Motor neuron (in vitro differentiated cells): ENCODE measurements at places on chromosomes 13 and 19. TPM values are rescaled to one million over a fixed set of nuclear protein-coding genes. Genes with fewer than 3 reads are reported as not detected.

DNA sequence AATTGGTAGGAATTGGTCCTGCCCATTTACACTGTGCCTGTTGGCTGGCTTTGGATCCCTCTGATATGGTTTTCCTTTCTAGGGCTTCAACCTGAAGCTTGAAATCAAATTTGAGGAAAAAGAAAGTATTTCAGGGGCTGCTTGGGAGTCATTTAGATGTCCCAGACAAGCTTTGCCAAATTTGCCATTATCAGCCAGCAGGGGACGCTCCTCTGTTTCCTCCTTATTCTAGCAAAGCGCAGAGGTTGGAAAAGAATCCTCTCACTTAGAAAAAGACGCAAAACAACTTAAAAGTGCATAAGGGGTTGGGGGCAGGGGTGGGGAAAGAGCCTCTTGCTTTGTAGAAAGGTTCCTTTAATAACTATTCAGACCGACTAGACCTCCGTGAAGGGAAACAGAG, 1211.1 kb upstream of the PCDH20 start:
- no peak for ATAC-seq

GRCh38 chr13:107827840-107828549, 387.3 kb downstream of the LIG4 start:
- ATAC-seq: no peak

DNA sequence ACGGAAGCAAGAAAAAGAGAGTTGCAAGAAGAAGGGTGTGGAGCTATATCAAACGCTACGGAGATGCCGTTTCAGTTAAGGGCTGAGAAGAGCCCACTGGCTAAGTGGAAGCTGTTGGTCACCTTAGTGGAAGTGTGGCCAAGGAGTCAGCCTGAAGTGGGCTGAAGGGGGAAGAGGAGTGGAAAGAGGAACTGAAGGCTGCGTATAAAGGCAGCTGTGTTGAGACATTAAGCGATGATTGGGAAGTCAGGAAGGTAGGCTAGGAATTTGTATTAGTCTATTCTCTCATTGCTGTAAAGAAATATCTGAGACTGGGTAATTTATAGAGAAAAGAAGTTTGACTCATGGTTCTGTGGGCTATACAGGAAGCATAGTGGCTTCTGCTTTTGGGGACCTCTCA, 14.1 kb upstream of the FRY start:
- no peak for ATAC-seq

GRCh38 chr13:97600458-97601075, 166.6 kb downstream of the RAP2A start:
- peak; percentile 47 for ATAC-seq

UBE2L5 gene
- 0.41 TPM in 1 of 2 replicates, not detected in the other for total RNA-seq
